Aorta (tissue), 5 donors: ENCODE measurements at places on chromosomes 4 and X. TPM values are rescaled to one million over a fixed set of nuclear protein-coding genes. Genes with fewer than 3 reads are reported as not detected.
A peak's percentile ranks its signal among the peaks of the same experiment; 100 is the strongest.

- no peak overlapping the region for H3K4me3 ChIP-seq
- no peaks in the 10 kb centered on the region for H3K36me3 ChIP-seq
- no peak for DNase-seq
- no peaks in the 10 kb centered on the region for H3K27me3 ChIP-seq
Measured at GRCh38 chr4:139028191-139028661, 12.6 kb downstream of the NOCT start.

GRCh38 chr4:76272073-76272472, 20.6 kb downstream of the FAM47E start:
- no peak overlapping the region for H3K4me3 ChIP-seq
- H3K4me1 ChIP-seq = no peaks in the 10 kb centered on the region
- H3K36me3 ChIP-seq = no peaks in the 10 kb centered on the region
- no peak overlapping the region for H3K27ac ChIP-seq
- DNase-seq = no peak
- H3K27me3 ChIP-seq = no peaks in the 10 kb centered on the region

DNA sequence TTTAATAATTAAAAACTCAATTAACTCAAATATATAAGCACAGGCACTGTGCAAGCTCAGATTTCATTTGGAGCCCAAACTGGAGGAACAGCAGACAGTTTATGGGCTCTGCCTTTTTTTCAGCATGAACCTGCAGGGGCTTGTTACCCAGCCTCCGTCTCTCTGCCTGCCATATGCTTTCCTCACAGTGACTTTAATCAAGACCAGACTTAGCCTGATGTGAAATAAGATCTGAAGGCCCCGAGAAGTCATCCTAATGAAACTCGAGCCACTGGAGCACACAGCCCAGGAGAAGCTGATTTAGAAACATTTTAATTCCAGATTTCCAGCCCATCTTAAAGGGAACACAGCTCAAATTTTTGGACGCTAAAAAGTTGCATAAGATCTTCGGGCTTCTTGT, 55.6 kb downstream of the SPATA18 start:
- H3K27me3 ChIP-seq = no peaks in the 10 kb centered on the region
- no peak overlapping the region for H3K4me3 ChIP-seq
- H3K27ac ChIP-seq = no peak overlapping the region
- DNase-seq = no peak
- H3K36me3 ChIP-seq = no peaks in the 10 kb centered on the region

Gene RLIM
- total RNA-seq = 36.9 TPM

DNA sequence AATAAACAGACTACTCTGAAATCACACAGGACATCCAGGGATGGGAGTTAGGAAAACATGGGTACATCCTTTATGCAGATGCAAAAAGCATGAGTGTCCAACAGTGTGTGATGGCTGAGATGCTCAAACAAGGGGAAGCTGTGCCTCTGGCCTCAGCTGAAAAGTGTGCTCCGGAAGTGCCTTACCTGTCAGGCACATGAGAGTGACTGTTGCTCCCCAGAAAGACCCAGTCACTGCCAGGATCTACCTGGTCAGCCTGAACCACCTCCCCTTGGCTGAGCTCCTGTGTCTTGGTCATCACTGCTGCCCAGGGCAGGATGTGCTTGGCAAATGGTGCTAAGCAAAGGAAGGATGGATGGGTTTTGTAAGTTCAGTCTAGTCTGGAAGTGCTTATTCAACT, 4.0 kb downstream of the PPP2R2C start:
- H3K27me3 ChIP-seq = peaks cover 2% of the 10 kb centered on the region
- H3K4me1 ChIP-seq = no peaks in the 10 kb centered on the region

DNA sequence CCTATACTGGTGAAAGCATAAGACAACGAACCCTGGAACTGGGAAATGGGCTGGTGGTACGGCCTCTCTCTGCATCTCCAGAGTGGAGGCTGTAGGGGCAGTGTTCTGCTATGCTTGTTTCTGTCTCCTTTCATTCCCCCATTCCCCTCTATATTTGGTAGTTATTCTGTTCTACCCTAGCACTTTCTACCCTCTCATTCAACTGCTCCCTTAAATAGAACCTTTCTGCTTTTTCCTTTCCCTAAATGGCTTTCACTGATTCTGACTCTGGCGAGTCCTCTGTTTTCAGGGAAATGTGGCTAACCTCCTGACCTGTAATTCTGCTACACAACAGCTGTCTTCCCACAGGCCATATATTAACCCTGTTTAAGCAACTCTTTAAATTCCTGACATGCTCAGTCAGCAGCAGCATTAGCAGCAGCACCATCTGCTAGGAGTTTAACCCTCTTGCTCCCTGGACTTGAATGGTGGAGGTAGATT, 94.2 kb downstream of the CXCL13 start:
- no peak for DNase-seq
- H3K27me3 ChIP-seq = no peaks in the 10 kb centered on the region
- no peak overlapping the region for H3K27ac ChIP-seq
- no peaks in the 10 kb centered on the region for H3K36me3 ChIP-seq
- H3K4me3 ChIP-seq = no peak overlapping the region
- no peaks in the 10 kb centered on the region for H3K4me1 ChIP-seq

Gene TEX13B
- total RNA-seq = not detected

- peak overlapping the region; percentile 29 for H3K4me3 ChIP-seq
- no peaks in the 10 kb centered on the region for H3K36me3 ChIP-seq
- H3K27me3 ChIP-seq = no peaks in the 10 kb centered on the region
- peak; percentile 83 for DNase-seq
- no peaks in the 10 kb centered on the region for H3K4me1 ChIP-seq
Measured at GRCh38 chrX:150365990-150366911, 3.1 kb downstream of the MAMLD1 start.

- peaks cover 4% of the 10 kb centered on the region for H3K36me3 ChIP-seq
- no peaks in the 10 kb centered on the region for H3K4me1 ChIP-seq
- no peak overlapping the region for H3K4me3 ChIP-seq
- no peaks in the 10 kb centered on the region for H3K27me3 ChIP-seq
- no peak overlapping the region for H3K27ac ChIP-seq
Measured at GRCh38 chr4:22460266-22460665, 55.6 kb downstream of the ADGRA3 start.

DNA sequence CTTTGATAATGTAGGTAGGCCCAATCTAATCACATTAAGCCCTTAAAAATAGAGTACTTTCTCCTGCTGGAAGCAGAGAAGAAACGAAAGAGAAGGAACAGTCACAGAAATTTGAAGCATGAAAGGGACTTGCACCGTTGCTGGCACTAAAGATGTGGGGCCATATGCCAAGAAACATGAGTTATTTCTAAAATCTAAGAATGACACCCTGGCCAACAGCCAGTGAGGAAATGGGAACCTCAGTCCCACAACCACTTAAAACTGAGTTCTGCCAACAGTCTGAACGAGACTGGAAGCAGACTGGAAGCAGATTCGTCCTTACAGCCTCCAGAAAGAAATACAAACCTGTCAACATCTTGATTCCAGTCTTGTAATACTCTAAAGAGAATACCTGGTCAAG, 70.1 kb downstream of the CENPC start:
- H3K27ac ChIP-seq = no peak overlapping the region
- no peak for DNase-seq
- no peaks in the 10 kb centered on the region for H3K4me1 ChIP-seq
- H3K4me3 ChIP-seq = no peak overlapping the region
- H3K27me3 ChIP-seq = no peaks in the 10 kb centered on the region
- peaks cover 12% of the 10 kb centered on the region for H3K36me3 ChIP-seq

DNA sequence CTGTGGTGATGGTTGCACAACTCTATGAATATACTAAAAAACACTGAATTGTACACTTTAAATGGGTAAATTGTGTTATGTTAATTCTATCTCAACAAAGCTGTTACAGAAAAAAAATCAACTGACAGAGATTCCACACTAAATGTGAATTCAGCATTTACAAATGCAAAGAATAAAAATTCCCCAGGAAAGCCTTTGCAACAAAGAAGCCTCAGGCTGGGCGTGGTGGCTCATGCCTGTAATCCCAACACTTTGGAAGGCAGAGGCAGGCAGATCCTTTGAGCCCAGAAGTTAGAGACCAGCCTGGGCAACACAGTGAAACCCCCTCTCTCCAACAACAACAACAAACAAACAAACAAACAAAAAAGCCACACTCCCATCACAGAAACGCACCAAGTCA, 8.9 kb downstream of the BCLAF3 start:
- no peak overlapping the region for H3K27ac ChIP-seq
- H3K27me3 ChIP-seq = no peaks in the 10 kb centered on the region
- no peaks in the 10 kb centered on the region for H3K36me3 ChIP-seq
- no peak overlapping the region for H3K4me3 ChIP-seq
- DNase-seq = no peak
- no peaks in the 10 kb centered on the region for H3K4me1 ChIP-seq

DNA sequence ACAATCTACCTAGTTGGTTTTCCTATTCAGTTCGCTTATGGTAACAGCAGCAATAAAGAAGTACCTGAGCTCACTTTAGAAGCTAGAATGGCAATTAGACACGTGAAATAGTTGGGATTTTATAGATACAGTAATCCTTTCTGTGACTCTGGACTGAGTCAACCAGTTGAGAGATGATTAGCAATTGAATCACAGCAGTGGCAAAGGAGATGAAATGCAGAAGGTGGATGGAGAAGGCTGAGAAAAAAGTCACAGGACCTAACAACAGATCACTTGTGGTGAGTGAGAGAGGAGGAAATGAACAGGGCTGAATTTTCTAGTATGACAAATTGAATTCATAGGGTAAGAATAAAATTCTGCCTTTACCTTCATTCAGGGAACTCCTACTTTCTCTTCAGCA, 197.1 kb upstream of the MAGEB18 start:
- no peaks in the 10 kb centered on the region for H3K27me3 ChIP-seq
- no peak for DNase-seq
- H3K27ac ChIP-seq = no peak overlapping the region
- H3K4me1 ChIP-seq = no peaks in the 10 kb centered on the region

DNA sequence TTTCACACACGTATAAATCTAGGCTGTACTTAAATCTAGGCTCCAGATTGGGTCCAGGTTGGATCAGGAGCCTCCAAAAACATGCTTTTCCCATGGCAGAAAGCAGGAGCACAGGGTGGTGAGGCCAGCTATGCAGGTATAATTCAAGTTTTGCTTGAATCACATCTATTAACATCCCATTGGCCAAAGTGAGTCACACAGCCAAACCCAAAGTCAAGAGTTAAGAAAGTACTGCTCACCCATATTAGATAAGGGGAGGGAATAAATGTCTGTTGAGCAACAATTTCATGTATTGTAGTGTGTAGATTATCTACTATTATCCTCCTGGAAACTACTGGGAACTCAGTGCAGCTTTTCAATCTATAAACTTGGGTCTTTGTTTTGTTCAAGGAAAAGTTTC, 12.8 kb downstream of the SUPT20HL2 start:
- no peak overlapping the region for H3K27ac ChIP-seq
- no peaks in the 10 kb centered on the region for H3K27me3 ChIP-seq
- H3K36me3 ChIP-seq = no peaks in the 10 kb centered on the region
- no peaks in the 10 kb centered on the region for H3K4me1 ChIP-seq

DNA sequence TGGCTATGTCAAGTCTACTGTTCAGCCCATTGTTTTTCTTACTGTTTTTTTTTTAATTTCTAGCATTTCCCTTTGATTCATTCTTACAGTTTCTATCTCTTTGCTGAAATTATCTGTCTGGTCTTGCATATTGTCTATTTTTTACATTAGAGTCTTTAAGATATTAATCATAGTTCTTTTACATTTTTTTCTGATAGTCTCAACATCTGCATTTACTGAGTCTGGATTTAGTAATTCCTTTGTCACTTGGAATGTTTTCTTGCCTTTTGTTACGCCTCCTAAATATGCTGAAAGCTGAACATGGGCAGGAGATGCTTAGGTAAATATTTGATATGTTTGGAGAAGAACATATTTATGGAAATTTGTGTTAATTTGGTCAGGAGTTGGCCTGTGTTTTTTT, 10.4 kb downstream of the JADE3 start:
- DNase-seq = no peak
- no peaks in the 10 kb centered on the region for H3K4me1 ChIP-seq
- H3K27ac ChIP-seq = no peak overlapping the region
